ENCODE measurements at places on chromosomes 2 and 18.

DNA sequence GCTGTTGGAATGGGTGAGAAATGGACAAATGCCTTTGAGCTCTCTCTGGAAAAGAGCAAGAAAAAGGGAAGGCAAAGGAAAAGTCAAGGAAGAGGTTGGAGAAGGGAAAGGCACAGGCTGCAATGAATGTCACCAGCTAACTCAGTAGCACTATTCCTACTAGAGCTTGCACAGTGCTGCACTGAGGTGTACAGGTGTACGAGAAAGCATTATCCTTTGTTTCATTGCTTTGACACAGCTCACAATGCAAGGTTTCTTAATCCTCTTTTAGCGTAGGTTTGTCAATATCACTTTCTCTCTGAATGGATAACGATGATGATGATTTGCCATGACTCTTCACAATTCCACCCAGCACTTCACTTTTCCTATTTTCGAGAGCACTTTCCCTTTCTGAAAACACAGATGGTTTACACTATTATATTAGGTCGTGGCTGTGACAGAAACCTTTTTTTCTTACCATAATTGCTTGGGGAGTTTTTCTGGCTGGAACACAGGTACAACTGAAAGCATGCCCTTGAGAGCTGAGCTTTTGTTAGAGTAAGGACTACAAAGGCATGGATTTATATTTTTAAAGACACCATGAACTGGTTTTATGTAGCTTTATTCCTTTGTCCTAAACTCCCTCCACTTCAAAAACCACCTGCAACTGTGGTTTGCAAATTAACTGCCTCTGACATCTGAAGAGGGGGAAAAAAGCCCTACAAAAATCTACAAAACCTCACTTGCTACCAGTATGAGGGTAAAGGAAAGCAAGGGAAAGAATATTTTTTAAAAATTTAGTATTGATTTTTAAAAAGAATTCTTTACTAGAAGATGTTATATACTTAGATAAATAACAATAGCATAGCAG, 265.5 kb downstream of the TGIF1 start:
- DNase-seq = no peak

- DNase-seq = no peak
Measured at GRCh38 chr2:114156366-114157056, 266.6 kb downstream of the ACTR3 start.

DNA sequence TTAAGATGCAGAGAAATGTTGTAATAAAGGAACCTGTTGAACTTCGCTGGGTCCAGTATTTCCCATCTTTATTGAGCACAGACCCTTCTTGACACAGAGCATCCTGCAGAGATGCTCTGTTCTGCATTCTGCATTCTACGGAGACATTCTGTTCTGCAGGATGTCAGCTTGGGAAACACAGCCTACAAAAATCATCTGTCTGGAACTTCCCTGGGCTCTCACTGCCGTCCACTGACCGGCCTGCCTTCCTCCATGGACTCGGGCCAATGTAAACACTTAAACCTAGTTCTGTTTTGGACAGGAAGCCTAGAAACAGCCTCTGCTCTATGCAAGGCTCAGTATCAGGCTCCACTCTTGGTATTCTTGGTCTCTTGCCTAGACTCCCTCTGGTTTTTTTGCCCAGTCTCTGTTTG, 90.0 kb upstream of the PPP1CB start:
- no peak for DNase-seq

DNA sequence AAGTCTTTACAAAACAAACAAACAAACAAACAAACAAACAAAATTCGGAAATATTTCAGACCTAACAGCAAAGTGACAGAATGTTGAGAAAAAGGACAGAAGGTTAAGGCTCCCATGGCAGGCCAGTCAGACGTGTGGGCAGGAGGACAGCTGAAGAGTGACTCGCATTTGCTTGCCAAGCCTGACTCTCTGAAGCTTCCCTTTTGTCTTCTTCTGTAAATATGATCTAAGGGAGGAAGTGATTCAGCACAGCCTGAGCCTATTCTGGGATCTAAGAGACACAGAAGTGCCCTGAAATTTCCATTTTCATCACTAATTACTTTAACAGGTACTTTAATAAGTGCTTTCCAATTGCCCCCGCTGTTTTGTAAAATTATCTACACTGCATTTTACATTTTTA, 134.0 kb upstream of the LYPD1 start:
- no peak for DNase-seq

DNA sequence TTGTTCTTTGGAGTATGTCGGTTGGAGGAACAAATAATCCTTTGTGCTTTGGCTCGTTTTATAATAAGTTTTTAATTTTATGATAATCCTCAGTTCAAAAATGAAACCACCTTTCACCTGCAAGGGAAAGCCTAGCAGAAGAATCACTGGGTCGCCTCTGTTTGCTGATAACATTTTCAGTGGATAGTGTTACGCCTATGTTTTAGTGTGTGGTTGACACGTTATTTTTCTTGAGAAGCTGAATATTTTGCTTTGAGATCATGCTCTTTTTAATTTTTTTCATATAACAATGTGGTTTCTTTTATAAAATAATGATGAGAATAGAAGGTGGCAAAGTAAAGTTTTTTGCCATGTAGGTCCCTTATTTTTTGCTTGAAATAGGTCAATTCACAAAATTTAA, 172.7 kb upstream of the ZEB2 start:
- DNase-seq = no peak

DNA sequence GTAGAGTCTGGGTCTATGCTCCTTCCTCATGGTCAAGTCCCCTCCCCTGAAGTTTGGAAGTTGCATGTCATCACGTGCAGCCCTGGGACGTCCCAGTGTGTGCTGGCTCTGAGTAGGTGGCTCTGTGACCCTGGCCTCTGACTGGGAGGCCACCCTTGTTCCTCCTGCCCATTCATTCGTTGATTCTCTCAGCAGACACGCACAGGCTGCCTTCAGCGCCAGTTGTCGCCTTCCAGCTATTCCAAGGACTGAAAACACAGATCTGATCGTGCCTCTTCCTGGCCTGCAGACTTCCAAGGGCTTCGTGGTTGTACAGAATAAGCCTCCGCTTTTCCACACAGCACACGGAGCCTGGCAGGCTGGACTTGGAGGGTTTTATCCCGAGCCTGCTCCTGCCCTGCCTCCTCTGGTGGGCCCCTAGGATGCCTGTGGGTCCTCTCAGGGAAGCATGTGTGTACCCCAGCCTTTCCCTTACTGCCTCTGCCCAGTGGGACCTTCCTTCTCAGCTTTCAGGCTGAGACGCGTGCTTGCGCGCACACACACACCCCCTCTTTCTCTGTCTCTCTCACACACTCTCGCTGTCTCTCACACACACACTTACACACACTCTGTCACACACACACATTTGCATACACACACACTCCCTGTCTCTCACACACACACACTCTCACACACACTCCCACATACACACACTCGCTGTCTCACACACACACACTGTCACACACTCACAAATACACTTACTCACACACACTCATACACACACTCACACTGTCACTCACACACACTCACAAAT, 17.7 kb downstream of the SH3BP4 start:
- DNase-seq = no peak

DNA sequence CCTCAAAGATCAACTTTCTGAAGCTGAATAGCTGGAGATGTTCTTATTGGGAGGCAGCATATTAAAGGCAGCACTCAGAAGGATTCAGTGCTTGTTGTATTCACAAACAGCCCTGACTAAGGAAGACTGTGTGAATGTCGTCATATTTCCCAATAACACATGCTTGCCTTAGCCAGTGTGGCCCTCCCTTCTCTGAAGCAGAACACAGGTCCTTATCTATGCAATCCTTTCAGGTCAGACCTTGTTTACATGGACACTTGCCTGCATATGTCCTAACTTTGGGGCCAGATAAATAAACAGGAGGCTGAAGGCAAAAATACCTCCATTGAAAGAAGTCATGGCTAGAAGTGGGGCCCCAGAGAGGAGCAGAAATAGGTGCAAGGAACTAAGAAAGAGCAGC, 97.2 kb downstream of the SLC4A3 start:
- no peak for DNase-seq

DNA sequence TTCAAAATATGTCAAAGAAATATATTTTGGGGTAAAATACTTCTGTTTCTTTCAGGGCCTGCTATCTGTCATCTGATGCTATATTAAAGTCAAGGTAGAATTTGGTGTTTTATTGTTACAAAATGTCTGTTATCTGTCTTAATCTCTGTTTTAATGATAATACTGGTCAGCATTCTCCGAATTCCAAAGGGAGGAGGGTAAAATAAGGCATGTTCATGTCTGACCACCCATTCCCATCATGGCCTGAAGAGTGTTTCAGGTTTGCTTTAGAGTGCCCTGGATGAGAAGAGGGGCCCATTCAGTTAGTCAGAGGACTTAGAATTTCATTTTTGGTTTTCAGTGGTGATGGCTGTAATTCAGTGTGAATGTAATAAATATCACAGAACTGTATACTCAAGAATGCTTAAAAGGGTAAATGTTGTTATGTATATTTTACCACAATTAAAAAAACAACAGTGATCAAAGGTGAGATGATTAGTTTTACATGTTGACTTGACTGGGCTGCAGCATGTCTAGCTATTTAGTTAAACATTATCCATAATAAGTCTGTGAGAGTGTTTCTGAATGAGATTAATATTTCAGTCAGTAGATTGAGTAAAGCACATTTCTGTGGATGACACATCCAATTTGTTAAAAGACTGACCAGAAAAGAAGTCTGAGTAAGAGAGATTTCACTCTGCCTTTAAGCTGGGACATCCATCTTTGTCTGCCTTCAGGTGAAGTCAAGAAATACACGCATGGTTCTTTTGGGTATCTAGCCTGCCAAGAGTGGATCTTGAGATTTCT, 467.9 kb upstream of the SYT4 start:
- DNase-seq = no peak

DNA sequence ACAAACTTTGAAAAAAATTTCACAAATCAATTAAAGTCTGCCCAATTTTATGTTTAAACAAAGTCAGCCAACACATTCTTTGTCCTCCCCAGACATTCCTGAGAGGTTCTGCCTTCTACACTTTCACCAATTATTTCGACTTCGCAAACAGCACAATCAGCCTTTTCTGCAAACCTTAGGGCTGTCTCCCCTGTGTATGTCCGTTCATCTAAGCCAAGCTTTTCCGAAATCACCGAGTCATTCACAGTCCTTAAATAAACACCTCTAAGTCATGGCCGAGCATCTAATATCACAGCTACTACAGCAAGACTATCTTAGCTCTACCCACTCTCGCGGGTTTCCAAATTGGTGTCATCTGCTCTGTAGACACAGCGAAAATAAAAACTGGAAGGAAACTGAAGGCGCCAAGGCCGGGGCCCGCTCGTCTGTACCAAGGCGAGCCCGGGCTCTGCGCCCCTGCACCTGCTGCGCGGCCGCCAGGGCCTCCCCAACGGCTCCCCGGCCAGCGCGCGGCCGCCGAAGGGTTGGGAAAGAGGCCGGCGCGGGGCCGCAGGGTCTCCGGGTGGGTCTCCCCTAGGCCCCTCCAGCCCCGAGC, 730 bp downstream of the ODC1 start:
- no peak for DNase-seq

- DNase-seq = no peak
Measured at GRCh38 chr2:7962161-7962560, 719.7 kb upstream of the ID2 start.

DNA sequence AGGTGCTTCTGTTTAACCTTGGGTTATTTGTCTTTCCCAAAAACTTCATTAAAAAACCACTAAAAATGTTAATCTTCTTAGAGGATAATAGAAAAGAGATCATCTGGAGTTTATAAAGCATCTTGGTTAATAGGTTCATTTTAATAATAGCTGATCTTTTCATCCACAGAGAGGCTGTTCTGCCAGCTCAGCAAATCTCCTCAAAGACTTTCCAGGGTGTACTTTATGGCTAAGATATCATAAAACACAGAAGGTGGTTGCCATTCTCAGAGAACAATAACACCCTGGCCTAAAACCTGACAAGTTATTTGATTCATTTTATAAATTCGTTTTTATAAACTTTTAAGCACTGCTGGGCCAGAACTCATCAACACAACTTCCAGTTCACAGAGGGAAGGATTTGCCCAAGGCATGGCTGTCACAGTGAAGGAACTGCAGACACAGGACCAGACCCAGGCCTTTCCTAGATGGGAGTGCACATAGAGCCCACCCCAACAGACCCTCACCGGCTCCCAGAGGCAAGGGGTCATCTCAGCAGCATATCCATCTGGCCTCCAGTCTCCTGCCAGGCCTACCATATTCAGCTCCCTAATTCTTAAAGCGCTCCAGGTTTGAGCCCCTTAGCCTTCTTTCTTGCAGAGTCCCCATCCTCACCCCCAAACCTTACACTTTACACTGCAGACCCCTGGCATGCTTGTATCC, 203.4 kb upstream of the RAB6C start:
- DNase-seq = no peak

GRCh38 chr2:169761251-169761969, 27.8 kb downstream of the KLHL23 start:
- DNase-seq = no peak

GRCh38 chr2:33288011-33288410, 188.4 kb upstream of the RASGRP3 start:
- no peak for DNase-seq

DNA sequence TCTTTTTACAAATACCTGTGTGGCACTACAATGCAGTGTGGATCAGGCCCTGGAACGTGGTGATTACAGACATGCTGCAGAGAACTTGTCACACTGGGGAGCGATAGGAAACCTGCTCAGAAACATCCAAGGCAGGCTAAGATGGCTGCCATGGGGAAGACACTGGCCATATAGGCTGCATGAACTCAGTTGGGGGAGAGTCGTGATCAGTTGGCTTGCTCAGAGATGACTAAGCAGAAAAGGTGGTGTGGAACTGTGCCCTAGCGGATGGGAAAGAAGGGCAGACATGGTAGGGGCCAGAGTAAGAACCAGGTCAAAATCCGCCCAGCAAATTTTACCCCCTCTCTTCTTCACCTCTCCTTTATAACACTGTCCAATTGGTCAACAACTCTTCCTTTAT, 307.8 kb downstream of the LRRTM1 start:
- DNase-seq = no peak

GRCh38 chr2:109258376-109258775, 129.4 kb downstream of the SH3RF3 start:
- DNase-seq = no peak

- DNase-seq = no peak
Measured at GRCh38 chr2:215668378-215668775, 232.5 kb upstream of the FN1 start.

GRCh38 chr18:59624369-59624765, 72.9 kb downstream of the CCBE1 start:
- no peak for DNase-seq

- no peak for DNase-seq
Measured at GRCh38 chr2:138622613-138623012, 121.0 kb downstream of the SPOPL start.

GRCh38 chr2:192499476-192499875, 304.7 kb upstream of the TMEFF2 start:
- DNase-seq = no peak

- no peak for DNase-seq
Measured at GRCh38 chr2:42901076-42901640, 108.8 kb upstream of the HAAO start.

DNA sequence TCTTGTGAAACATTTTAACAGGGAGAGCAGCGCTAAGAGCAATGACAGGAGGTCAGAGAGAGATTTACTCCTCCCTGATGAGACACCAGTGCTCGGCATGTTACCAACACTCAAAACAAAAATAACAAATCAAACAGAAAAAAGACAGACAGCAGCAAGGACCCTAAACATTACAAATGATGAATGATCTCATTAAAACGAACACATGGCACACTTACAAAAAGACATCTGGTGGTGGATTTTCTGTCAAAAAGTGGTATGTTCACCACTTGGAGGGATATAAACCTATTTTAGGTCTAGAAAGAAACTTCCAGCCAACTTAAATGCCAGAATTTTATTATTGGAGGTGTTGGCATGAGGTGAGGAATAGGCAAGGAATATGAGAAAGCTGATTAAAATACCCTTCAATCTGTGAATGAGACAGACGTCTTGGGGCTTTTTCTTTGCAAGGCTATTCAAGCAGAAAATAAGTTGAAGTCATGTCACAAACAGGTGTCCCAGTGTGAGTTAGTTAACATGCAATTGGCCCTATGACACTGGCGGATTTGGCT, 112.8 kb downstream of the PRELID3A start:
- DNase-seq = no peak
